ENCODE measurements at places on chromosomes 11 and 22.

DNA sequence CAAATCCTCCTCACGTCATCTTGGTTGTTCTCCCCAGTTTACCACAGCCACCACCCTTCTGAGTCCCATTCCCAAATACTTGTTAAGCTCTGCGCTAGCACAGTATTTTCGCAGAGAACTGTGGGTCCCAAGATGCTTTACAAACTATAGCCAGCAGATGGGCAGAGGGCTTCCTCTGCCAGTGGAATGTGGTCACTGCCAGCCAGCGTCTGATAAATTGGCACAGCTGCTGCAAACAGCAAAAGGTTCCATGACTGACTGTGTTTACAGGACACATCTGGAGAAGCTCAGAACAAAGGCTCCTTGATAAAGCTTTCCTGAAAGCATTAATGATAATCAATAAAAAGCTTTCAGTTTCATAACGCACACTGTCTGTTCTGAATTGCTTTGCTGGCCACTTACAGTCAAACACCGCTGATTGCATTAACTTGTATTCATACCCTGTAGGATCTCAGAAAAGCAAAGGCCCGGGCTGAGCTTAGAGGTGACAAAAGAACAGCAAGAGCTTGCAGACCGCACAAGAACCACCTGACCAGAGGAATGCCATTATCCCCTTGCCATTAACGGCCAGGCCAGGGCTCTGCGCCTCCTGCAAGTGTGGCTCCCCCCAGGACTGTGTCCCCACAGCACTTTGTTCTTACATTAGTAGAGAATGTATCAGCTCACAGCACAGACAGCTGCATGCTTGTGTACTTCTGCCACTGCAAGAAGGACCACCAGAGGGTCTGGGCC is 120.6 kb downstream of the MICAL3 start:
- no peak for DNase-seq

- DNase-seq, result no peak
Observed at GRCh38 chr22:37909766-37910165, 3.7 kb downstream of the MICALL1 start.

DNA sequence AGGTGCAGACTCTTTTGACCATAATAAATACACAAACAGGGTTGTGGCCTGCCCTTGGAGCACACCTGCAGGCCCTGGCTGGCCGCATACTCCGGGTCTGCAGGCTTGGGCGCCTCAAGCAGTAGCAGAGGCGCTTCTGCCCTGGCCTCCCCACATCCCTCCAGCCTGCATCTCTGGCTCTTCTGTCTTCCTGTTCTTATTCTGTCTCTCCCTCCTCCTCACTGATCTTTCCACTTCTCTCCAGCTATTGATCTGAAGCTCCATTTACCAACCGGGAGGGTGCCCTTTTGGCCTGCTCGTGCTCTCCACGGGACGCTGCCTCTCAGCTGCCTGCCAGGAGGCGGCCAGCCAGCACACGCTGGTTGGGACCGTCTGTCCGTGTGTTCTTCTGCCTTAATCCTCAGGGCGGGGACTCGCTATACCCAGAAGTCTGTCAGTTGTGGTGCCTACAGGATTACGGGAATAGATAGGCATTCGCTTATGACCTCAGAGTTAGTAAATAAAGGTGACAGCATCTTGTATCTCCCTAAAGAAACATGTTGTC is 5.2 kb downstream of the UPB1 start:
- no peak for DNase-seq

DNA sequence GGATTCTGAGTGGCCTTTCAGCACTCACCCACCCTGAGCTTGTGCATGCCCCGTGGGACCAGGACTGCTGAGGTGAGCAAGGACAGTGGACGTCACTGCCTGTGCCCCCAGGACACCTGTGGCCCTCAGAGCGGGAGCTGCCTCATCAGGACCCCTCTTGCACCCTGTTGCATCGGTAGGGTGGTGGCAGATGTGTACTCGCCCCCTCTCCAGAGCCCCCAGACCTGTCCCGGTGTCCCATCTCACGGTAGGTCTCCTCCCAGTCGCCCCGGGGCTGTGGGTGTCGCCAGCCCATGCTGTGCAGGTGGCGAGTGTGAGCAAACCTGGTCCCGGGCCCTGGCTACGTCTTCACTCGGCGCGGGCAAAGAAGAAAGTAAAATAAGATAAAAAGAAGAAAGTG is 374.2 kb downstream of the TBC1D22A start:
- no peak for DNase-seq

DNA sequence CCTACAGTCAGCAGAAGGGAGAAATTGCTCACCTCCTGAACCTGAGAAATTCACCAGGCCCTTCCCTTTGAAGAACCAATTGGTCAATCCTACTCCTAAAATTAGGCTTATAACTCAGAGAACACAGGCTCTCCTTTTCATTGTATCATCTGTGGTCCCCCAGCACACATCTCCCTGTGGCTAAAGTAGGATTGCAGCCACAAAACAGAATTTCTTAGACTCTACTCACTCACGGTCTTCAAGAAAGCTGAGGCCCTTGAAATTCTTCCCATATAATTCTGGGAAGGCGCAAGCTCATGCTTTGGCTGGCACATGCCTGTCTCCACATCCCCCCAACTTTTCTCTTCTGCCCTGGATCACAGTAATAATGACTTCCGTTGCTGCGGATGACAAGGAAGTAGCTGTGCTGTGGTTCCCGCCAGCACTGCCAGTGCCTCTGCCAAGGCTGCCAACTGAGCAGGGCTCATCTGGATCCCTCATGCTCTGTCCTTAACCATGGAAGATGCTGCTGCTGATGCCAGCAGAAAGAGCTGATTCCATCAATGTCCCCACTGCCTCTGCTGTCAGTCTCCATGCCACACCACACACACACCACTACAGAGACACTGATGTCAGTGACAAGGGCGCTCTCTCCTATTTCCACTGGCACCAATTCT is 200.6 kb upstream of the POU2AF2 start:
- DNase-seq, result no peak

DNA sequence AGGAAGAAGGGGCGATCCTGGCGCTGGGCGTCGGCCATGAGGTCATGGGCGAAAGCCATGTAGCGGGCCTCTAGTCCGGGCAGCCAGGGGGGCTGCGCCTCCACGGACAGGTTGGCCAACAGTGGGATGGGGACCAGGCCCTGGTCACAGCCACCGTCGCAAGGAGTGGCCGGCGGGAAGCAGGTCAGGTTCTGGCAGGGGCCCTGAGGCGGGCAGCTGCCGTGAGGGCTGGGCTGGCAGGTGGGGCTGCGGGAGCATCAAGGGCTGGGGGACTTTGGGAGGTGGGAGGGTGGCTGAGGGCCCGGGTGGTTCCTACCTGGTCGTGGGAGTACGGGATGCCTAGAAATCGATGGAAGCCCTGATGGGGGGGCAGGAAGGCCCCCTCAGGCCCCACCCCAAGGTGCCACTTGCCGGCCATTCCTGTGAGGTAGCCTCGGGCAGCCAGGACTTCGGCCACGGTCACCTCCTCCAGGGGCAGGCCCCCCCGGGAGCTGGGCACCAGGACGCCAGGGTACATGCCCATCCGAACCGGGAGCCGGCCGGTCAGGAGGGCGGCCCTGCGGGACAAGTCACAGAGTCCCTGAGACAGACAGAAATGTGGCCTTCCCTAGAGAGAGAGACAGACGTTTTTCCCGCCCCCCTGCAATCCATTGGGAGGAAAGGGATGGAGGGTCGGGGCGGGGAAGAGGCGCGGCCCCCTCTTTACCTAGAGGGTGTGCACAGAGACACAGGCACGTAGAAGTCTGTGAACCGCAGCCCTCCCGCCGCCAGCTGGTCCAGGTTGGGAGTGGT is 906 bp downstream of the ARSA start:
- no peak for DNase-seq

Measured in mesendoderm (in vitro differentiated cells).